ENCODE measurements at places on chromosomes 5 and 9.

DNA sequence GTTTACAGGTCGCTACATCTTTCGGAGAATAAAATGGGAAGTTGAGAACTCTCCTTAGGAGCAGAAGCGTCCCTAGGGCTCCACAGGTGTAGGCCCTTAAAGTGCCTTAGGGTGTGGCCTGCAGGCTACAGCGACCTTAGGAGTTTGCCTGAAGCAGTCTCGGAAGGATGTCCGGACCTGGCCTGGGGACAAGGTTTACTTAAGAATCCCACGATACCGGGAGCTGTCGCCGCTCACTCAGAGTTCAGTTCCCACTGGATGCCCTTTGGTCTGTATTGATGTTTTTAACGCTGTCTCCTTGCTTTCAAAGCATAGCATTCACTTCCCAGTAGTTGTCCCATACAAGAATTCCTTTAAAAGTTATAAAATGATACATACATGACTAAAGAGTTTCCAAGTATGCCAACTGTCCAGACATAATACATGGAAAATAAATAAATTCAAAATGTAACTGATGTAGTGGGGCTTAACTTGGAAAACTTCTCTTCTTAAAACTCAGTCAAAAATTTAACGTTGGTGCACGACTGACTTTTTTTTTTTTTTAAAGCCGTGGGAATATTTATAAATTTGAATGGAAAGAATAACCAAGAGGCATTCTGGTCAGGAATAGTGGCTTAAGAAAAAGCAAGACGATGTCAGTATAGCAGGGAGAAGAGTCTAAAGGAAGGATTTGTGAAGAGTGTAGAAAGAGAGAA lies 848 bp downstream of the RAD50 start:
- no peaks in the 10 kb centered on the region for H3K27me3 ChIP-seq
- H3K36me3 ChIP-seq: peaks cover 20% of the 10 kb centered on the region
- peak overlapping the region; percentile 89 for H3K4me3 ChIP-seq
- peak overlapping the region; percentile 93 for H3K27ac ChIP-seq
- no peak for DNase-seq

DNA sequence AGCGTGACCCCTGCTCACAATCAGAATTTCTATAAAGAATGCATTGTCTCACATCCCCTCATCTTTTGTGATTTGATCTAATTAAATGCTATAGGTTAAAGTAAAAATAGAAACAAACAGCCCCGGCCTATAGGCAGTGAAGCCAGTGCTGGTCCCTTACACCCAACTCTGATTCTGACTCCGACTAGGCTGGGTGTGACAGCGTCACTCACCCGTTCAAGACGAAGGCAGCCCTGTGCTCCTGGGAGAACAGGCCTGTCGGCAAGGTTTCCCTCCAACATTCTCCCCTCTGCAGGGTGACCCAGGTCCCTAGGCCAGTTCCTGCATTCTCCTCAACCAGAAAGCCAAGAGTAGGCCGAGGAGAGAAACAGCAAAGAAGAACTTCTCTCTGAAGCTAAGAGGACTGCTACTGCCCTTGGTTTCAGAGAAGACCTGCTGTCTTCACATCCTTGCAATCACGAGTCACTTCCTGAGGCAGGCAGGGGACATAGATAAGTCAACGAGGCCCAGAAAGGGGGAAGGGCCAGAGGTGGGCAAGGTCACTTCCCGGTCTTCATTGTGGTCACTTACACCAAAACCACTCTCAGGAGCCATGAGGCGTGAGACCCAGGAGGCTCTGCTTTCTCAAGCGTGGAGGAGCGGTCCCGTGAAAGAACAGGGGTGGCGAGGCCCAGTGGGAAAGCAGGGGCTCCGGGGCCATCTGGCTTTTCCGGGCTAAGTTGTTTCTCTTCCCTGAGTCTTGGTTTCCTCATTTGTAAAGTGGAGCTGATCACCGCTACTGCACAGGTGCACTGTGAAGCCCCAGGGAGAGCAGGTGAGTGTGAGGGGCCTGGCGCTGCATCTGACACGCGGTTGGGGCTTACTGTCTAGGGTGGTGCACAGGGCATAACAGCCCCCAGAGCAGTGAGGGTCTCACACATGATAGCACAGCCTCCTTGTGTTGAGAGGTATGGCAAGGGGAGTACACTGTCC lies 200.8 kb downstream of the CRB2 start:
- H3K27ac ChIP-seq: no peak overlapping the region
- no peak overlapping the region for H3K4me3 ChIP-seq
- no peaks in the 10 kb centered on the region for H3K36me3 ChIP-seq
- H3K4me1 ChIP-seq: peaks cover 4% of the 10 kb centered on the region
- DNase-seq: no peak

GRCh38 chr5:181217111-181217802 lies 5.8 kb upstream of the TRIM41 start:
- H3K36me3 ChIP-seq: no peaks in the 10 kb centered on the region
- peak overlapping the region; percentile 91 for H3K27ac ChIP-seq
- peaks cover 43% of the 10 kb centered on the region for H3K4me1 ChIP-seq
- peak overlapping the region; percentile 88 for H3K4me3 ChIP-seq

DNA sequence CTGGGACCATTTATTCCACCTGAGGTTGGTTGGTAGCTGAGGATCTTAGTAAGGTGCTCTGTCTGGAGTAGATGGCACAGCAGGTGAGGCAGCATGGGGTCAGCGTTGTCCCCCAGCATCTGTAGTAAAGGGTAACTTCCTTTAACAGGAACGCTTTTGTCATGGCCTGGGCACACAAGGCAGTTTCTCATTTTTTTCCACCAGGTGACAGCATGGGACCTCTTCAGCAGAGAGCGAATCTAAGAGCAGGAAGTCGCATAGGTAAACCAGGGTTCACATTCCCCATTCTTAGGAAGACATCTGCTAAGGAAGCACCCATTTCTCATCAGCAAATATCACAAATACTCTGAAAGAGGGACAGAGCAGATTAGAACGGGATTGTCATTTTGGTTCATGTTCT lies 56.5 kb downstream of the GPR107 start:
- H3K4me3 ChIP-seq: no peak overlapping the region
- H3K36me3 ChIP-seq: peaks cover 47% of the 10 kb centered on the region
- H3K27me3 ChIP-seq: no peaks in the 10 kb centered on the region
- peak overlapping the region; percentile 39 for H3K27ac ChIP-seq
- no peak for DNase-seq

DNA sequence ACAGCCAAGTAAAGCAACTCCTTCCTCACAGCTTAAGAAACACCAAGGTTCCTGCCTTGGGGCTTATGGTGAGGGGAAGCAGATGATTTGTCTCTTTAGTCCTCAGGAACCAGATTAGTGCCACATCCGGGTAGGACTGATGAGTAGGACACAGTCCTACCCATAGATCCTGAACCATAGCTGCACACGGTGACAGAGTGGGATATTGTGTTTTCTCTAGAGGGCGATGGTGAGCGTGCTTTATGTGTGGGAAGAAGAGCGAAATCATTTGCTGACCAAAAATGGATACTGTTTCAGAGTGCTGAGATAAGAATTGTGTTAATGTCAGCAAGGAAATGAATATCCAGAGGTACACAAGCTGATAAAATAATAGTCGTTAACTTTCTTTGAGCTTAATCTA lies 209.0 kb upstream of the FBXL7 start:
- H3K4me1 ChIP-seq: no peaks in the 10 kb centered on the region
- H3K36me3 ChIP-seq: no peaks in the 10 kb centered on the region
- H3K27me3 ChIP-seq: no peaks in the 10 kb centered on the region
- H3K4me3 ChIP-seq: no peak overlapping the region

DNA sequence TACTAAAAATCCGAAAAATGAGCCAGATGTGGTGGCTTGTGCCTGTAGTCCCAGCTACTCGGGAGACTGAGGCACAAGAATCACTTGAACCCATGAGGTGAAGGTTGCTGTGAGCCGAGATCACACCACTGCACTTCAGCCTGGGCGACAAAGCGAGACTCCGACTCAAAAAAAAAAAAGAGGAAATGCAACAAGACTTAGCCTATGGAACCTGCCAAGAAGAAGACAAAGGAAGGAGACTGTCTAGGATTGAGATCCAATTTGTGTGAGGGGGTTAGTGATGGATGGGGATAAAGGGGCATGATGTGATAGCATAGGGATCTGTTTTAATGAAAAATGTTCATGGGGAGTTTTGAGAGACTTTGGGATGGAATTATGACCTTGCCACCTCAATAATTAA lies 72.9 kb downstream of the RAB24 start:
- H3K27me3 ChIP-seq: no peaks in the 10 kb centered on the region
- H3K36me3 ChIP-seq: peaks cover 28% of the 10 kb centered on the region
- no peak overlapping the region for H3K4me3 ChIP-seq
- peaks cover 4% of the 10 kb centered on the region for H3K4me1 ChIP-seq

GRCh38 chr9:37964740-37965081 lies 60.8 kb upstream of the SLC25A51 start:
- peaks cover 39% of the 10 kb centered on the region for H3K4me1 ChIP-seq
- no peaks in the 10 kb centered on the region for H3K36me3 ChIP-seq
- no peaks in the 10 kb centered on the region for H3K27me3 ChIP-seq
- no peak overlapping the region for H3K4me3 ChIP-seq

DNA sequence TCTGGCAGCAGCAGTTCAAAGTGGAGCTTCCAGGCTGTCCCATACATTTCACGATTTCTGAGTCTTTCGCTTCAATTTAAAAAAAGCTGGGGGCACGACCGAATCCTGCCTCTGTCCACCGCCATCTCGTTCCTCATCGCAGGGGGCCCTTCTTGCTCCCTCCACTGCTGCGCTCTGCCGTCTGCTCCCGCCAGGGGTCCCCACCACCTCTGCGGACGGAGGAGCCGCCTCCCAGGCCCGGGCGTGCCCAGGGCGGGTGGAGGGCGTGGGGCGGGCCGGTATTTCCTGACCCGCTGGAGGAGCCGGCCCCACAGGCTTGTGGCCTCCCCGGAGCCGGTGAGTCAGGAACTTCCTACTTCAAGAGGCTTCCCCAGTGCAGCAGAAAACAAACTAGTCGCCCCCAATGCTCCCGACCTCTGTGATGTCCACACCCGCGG lies 50.4 kb downstream of the USP20 start:
- DNase-seq: peak; percentile 90
- H3K4me1 ChIP-seq: peaks cover 49% of the 10 kb centered on the region
- H3K36me3 ChIP-seq: peaks cover 72% of the 10 kb centered on the region
- H3K27ac ChIP-seq: peak overlapping the region; percentile 99
- H3K27me3 ChIP-seq: no peaks in the 10 kb centered on the region
- H3K4me3 ChIP-seq: peak overlapping the region; percentile 82

- no peak overlapping the region for H3K4me3 ChIP-seq
- no peaks in the 10 kb centered on the region for H3K36me3 ChIP-seq
These were observed 226.2 kb upstream of the SMC2 start for GRCh38 chr9:103867886-103868285.

GRCh38 chr9:22238809-22239684 lies 207.6 kb upstream of the DMRTA1 start:
- DNase-seq: no peak
- no peaks in the 10 kb centered on the region for H3K36me3 ChIP-seq
- H3K4me3 ChIP-seq: no peak overlapping the region
- H3K27ac ChIP-seq: no peak overlapping the region

DNA sequence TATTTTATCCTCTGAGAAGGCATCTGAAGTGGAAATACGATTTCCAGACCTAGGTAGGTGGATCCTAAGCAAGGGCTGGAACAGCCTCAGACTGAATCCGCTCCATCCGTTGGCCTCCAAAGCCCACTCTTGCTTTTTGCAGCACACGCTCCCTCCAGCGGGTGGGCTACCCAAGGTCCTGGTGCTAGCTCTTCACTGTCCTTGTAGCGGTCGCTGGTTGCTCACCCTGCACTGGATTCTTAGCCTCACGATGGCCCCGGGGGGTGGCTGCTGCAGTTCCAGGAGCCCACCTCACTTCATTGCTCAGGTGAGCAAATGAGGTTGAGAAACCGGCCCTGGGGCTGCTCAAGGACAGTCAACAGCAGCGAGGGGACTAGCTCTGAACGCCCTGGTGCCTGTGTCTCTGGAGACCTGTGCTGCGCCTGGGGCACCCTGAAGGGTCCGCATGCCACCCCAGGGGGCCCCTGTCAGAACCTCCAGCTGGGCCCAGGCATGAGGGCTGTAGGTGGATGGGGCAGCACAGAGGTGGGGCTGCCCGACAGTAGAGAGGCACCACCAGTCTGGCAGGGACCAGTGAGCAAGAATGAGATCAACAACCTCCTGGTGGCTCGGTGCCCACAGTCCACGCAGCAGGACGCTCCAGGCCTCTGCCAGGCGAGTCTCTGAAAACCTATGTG lies 4.3 kb downstream of the MGAT4B start:
- peaks cover 34% of the 10 kb centered on the region for H3K36me3 ChIP-seq
- H3K4me3 ChIP-seq: no peak overlapping the region
- H3K27me3 ChIP-seq: no peaks in the 10 kb centered on the region
- H3K4me1 ChIP-seq: peaks cover 30% of the 10 kb centered on the region
- peak overlapping the region; percentile 42 for H3K27ac ChIP-seq

- H3K27me3 ChIP-seq: peaks cover 30% of the 10 kb centered on the region
- no peak overlapping the region for H3K27ac ChIP-seq
- DNase-seq: no peak
- peaks cover 5% of the 10 kb centered on the region for H3K4me1 ChIP-seq
- no peak overlapping the region for H3K4me3 ChIP-seq
These were observed 24.1 kb upstream of the FLT4 start for GRCh38 chr5:180673371-180674089.

DNA sequence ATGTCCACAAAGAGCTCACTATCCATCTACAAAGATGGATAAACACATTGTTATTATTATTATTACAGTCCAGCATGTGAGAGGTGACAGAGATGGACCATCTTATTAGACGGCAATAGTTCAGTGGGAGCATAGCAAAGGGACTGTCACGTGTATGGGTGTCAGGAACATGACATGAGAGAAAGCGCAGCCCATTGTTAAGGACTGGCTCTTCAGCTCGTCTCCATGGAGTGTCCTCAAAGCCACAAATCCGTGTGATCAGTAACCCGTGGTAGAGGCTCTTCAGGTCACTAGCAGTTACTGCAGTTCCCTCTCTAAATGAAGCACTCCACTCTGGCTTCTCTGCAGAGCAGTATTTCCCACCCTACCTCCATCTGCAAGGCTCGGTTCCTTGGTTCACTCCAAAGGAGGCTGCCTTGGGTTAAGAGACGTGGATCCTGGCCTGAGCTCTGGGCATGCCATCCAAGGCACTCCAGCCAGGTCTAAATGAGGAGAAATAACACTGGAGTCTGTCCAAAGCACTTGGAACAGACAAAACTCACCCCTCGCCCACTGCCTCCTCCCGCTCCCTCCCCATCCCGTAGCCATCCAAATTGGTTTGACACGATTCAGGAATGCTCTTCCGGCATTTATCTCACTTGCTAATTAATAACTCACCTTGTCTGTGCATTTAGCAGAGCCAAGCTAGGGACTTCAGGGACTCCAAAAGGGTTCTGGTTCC lies 122.3 kb upstream of the WWC1 start:
- no peak for DNase-seq
- H3K4me3 ChIP-seq: no peak overlapping the region
- H3K27ac ChIP-seq: no peak overlapping the region
- H3K4me1 ChIP-seq: peaks cover 4% of the 10 kb centered on the region

- H3K27ac ChIP-seq: no peak overlapping the region
- peaks cover 5% of the 10 kb centered on the region for H3K4me1 ChIP-seq
- peaks cover 78% of the 10 kb centered on the region for H3K36me3 ChIP-seq
- no peak overlapping the region for H3K4me3 ChIP-seq
- no peaks in the 10 kb centered on the region for H3K27me3 ChIP-seq
- no peak for DNase-seq
These were observed 58.1 kb downstream of the NNT start for GRCh38 chr5:43661102-43661501.
